Stimulated activated CD4-positive, alpha-beta T cell treated with anti-CD3 and anti-CD28 coated beads, Interleukin-12 subunit alpha, Interleukin-12 subunit beta, amount 100 ng/mL, for 4 hours (primary cell): ENCODE measurements at places on chromosomes 4 and X.

DNA sequence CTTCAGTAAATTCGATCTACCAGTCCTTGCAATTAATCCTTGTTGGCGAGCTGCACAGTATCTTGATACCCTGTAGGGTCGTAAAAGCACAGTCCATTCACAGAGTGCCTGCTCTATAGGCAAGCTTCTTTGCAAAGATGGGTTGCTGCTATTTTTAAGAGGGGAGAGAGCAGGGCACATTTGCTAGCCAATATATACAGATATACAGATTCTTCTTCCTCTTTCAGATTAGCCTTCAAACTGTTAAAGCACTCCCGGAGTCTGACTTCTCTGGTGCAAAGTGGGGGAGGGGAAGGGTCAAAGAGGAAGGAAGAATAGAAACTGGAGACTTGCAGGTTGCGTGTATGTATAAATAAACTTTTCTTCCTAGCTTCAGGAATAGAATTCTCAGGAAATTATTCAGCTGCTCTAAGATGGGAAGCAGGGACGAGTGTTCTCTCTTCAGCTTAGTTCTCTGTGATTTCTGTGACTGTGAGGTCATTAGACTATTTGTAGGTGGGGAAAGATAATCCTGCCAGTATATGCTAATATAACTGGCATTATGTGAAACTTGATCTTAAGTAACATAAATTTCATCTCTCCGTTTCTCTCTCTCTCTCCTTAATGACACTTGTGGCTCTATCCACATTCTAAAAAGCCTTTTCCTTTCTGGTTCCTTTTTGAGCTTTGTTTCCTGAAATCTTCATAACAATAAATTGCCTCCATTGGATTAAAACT is at the start of gene CYSLTR1:
Gene CYSLTR1 (minus strand): TSS at position 242 of the 717 bp plus-strand sequence. CDS start 53,865 bp downstream, outside the sequence.
- no peak for DNase-seq

DNA sequence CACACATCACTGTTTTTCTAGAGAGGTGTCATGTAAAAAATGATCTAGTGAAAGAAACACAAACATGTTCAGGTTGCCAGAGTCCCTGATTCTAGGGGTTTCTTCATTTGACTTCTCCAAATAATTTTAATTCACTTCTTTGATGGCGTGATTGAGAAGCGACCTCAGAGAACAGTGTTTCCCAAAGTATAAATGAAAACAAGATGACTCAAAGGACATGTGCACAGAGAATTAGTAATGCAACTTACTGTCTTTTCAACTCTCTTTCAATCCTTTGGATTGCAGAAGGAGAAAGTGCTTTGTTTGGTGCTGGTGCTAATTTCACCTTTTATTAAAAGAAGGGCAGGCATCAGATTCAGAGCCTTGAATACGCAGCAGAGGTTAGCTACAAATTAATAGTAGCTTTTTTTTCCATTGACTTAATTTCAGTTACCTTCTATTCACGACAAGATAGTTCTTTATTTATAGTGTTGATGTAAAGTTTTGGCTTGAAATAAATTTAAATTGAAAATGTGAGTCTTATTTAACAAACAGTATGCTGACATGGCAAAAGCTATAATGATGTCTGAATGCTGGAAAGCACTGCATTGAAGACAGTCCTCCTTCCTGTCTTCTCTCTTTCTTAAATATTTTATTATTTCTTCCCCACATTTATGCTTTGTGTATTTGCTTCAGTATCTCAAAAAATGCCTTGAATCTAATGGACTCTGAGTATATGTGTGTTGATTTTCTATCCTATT is 85.1 kb downstream of the SLC10A7 start:
- DNase-seq, result no peak

GRCh38 chr4:107993969-107994368 is 4.3 kb downstream of the HADH start:
- DNase-seq, result no peak

- DNase-seq, result no peak
Measured at GRCh38 chr4:128847082-128847724, 37.7 kb downstream of the JADE1 start.

- DNase-seq, result no peak
Measured at GRCh38 chr4:140739971-140740370, 16.2 kb downstream of the TBC1D9 start.

GRCh38 chr4:3435686-3435956 is 6.1 kb upstream of the HGFAC start:
- no peak for DNase-seq

GRCh38 chr4:127240764-127241105 is 392.0 kb upstream of the INTU start:
- no peak for DNase-seq

GRCh38 chr4:6918338-6918737 is 8.7 kb downstream of the TBC1D14 start:
- no peak for DNase-seq

GRCh38 chr4:2011583-2011982 is 2.8 kb upstream of the NELFA start:
- DNase-seq, result no peak

DNA sequence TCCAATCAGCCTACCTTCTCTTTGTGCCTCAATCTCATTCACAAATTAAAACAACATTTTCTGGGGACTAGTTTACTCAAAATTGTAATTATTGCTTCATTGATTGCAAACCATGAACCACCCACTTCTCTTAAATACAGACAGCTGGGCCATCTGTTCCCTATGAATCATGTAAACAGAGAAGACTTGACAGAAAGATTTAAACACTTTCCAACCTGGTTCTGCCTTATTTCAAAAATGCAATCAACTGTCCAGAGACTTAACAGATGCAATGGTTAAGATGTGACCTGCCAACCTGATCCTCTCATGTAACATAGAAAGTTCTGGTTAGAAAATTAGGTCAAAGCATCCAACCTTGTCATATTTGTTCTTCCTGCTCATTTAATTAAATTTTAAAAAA is 20.8 kb upstream of the SERTM2 start:
- no peak for DNase-seq

DNA sequence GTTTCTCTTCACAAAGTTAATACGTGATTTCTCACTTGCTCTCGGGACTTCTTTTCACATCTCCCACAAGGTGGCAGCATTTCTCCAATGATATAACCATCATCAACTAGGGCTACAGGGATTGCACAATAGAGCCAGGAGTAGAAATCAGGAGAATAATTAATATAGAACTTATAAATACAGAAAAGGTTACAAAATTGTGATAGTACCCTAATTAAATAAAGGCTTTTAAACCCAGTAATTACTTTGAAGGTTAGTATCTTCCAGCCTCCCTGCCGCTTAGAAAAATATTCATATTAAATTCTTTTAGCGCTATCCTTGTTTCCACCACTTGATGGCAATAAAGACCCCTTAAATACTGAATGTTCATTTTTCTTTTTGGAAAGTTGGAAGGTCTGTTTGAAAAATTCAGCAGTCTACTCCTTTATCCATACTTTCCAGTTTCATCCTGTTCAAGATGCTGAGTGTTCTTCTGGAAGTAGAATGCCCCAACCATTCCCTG is 65.8 kb downstream of the RASGEF1B start:
- no peak for DNase-seq

- DNase-seq, result no peak
Measured at GRCh38 chr4:23337292-23337691, 552.6 kb downstream of the PPARGC1A start.

DNA sequence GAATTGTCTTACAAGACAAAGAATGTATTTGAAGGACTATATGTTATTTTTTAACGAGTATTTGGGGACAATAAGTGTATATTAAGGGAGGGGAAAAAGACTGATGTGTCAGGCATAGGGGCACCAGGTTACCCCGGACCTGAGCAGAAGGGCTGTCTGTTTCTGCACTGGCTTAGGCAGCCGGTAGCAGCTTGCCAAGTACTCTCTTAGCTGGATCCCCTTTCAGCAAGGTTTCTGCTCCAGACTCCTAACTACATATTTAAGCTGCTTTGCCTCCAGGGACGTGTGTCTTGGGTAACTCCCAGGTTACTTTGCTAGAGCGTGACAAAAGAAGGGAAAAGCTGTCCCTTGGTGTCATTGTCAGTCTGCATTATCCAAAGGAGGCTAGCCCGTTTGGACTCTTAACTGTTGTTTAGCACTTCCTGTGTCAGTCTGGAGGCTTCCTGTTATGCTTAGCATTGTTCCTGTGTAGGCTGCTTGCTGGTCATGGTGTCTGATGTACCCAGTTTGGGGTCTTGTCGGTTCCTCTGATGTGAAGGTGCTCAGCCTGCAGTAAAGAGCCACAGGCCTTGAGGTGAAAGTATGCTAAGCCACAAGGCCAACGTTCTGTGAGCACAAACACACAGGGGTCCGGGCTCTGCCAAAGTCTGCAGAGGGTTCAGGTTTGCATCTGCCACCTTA is 11.6 kb downstream of the CXCR3 start:
- no peak for DNase-seq

DNA sequence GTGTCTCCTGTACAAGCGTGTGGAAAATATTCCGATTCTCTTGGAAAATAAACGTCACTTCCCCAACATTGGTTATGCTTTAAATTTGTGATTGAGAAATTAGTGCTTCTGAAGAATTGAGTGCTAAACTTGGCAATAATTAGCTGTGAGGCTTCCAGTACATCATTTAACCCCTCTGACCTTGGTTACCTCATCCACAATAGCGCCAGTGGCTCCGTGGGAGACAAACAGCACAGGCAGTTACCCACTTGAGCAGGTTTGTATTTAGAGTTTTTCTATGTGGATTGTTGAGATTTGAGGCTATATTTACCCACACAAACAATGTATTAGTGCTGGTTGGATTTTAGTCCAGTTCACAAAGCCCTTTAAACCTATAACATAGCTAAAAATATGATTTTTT is 476.5 kb downstream of the NKX6-1 start:
- DNase-seq, result no peak

- DNase-seq, result no peak
Measured at GRCh38 chr4:4810092-4810774, 49.2 kb upstream of the MSX1 start.

GRCh38 chr4:89070041-89070440 is 13.1 kb upstream of the FAM13A start:
- no peak for DNase-seq

DNA sequence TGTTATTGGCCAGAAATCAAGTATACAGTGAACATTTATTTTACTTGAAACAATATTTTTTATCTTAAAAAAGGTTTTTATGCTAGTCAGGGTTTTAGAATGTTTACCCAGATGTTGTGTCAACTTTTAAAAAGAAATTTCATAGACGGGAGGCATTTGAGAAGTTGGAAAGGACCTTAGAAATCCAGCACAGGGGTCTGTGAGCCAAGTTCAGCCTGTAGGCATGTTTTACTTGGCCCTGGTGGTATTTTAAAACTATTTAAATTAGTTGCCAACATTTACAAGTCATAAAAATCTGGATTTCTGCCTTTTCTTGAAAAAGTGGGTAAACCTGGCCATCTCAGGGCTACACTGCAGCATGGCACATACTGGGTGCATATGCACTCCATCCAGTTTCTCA is 25.5 kb upstream of the FHL1 start:
- no peak for DNase-seq

DNA sequence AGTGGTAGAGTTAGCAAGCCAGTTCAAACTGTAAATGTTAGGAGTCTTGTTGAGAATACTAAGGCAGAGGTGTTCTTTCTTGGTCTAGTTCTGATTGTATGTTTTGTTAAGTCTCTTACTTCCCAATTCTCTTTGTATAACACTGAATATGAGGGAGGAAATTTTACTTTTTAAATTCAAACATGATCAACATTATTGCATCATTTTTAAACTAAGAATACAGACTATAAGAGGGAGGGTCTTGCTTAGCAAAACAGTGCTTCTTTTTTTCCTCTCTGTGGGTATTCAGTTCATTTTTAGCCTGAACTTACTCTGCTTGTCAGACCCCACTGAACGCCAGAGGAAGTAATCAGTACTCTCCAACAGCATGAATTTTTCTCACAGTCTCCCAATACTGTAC is 198.0 kb downstream of the GABRG1 start:
- DNase-seq, result no peak

DNA sequence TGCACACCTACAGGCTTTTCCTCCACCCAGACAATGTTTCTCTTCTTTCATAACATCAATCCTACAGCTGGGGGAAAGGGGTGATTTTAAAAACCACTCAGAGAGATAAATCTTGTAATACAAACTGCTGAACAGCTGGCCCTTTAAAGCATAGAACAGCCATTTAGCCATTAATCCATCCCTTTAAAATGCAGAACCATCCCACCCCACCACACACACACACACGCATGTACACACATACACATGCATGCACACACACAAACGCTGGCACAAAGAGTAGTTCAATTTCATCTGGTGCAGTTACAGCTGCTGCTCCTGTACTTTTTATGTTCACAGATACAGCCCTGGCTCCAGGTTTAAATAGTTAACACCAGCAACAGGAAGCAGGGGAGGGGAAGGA is 426.1 kb downstream of the MID1IP1 start:
- no peak for DNase-seq

DNA sequence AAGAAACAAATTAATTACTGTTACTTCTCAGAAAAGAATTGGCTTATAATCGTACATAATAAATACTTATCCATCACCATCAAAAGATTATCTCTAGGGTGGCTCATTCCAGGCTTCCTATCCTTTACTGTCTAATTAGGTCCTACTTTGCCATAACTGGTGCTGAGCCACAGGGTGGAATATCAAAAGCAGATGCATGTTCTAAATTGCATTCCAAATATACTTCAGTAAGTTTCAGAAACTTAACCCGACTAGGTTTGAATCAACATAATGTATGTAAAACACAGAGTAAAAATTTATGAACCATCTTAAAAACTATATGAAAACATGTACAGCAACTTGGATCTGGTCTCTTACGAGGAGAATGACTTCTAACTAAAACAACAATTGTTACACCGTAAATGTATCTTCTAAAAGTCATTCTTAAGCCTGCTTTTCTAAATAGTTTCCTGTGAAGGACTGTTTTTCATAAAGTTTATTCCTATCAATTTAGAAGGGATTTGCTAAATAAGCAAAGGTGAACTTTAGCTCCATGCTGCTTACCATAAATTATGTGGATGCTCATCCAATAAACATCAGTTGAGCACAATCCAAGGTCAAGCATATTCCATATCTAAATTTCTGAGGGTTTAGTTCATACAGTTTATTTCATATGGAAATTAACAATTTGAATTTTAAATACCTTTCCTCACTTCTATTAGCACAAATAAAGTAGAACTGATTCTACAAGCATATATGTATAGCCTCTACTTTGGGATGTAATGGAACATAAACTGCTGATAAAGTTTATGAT is 13.4 kb downstream of the ZAR1 start:
- DNase-seq, result no peak

GRCh38 chr4:174358829-174359228 is 75.1 kb downstream of the CEP44 start:
- no peak for DNase-seq

DNA sequence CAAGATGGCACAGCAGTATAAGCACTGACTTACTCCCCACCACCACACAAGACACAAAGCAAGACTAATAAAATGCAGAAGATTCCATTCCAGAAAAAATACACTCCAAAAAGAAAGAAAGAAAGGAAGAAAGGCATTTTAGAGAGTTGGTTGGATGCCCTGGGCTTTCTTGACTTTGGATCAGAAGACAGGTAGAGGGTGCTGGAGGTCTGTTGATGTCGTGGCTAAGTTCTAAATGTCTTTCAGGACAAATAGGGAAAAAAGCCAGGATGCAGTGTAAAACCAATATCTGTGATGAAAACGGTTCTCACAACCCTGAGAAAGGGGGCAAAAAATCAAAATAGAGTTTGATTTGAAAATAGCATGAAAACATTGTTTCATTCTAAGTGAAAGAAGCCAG is 555.2 kb upstream of the PRKX start:
- DNase-seq, result no peak
